Inflammatory macrophage treated with lipopolysaccharide for 1 hour (primary cell): ENCODE measurements at places on chromosomes 4 and X.

DNA sequence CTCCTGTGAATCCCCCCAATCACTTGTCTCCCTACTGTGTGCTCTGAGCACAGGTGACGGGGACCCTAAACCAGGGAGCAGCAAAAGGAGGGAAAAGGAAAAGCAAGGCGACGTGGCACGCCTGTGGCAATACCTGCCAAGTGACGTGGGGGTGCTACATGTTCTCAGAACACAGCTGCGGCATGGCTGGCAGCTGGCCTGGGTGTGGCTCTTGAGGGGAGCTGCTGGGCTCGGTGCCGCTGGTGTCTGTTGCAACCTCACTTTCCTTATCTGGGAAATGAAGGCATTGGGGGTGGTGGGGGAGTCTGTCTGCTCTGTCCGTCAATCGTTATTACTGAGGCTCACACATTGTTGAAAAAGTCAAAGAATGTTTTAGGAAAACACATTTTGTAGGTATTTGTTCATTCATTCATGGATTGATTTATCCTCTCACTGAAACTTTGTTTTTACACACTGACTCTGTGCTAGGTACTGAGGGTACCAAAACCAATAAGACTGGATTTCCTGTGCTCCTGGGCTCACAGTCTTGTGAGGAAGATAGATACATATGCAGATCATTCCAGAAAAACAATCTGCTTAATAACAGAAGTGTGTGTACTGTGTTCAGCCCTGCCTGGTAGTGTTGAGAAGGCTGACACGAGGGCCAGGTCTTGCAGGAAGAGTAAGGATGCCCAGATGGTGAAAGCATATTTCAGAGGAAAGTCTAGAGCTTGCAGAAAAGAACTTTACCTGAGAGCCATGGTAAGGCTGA is 217.6 kb downstream of the PTTG2 start:
- no peak for DNase-seq

DNA sequence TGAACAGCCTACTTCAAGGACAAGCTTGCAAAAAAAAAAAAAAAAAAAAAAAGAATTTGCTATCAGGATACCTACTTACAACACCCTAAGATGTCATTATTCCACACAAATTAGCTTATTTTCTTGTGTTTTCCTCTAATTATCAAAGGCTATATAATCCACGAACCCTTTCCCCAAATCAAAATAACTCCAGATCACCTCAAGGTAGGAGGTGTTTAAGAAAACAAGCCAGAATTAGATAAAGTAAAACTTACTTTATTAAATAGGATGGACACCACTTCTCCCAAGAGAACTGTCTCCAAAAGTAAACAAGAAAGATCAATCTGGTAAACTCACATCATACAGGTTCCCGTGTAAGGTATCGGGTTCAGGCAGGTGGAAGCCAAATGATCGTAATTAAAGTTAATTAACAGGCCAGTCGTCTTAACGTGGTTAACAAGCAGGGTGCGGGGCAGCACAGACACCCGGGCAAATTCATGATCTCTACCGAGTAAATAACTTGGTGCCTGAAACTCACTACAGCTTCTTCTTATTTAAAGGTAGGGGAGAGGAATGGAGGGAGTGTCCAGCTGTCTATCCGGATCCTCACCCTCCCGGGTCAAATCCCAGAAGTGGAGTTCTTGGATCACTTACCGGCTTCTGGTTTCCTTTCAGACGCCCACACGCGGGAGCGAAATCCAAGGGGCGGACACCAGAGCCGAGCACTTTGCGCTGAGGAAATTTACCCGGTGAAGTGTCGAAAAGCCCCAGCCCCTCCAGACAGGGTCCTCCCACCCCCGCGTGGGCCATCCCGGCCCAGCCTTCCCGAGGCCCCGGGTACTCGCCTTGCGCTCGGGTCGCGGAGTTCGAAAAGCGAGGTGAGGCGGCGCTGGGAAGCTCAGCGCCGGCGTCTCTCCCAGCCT is 708 bp downstream of the ARAP2 start:
- peak; percentile 94 for DNase-seq

- peak; percentile 60 for DNase-seq
These were observed 31.0 kb upstream of the SOD3 start for GRCh38 chr4:24764345-24764744.

- no peak for DNase-seq
These were observed 188.4 kb upstream of the CLNK start for GRCh38 chr4:10872833-10873517.

GRCh38 chrX:129762448-129762847 is 17.3 kb upstream of the SASH3 start:
- no peak for DNase-seq

DNA sequence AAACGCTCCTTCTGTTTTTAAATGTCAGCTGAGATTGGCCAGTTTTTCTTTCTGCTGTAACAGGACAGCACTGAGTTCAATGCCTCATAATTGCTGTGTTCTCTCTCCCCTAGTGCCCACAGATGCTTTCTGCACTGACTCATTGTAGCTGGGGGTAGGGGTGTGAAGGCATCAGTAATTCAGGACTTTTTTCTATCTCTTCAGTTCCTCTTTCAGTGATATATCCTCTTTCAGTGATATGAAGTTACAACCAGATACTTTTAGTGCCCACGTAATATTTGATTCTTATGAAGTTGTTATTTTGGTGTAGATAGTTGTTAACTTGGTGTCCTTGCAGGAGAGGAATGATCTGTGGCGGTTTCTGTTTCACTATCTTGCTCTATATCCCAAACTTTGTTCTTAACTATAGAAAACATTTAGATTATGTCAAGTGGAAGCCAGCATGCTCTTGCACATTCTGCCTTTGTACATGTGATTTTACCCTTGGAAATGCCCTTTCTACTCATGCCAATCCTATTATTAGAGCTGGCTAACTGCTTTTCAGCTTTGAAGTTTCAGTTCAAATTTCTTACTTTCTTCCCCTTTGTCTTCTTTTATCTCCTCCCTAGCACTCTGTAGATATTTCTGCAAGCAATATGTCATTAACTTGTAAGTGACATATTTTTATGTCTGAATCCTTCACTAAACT is 1258.4 kb downstream of the FAM133A start:
- no peak for DNase-seq

GRCh38 chr4:118034053-118034785 is at the start of gene NDST3:
TSS of gene NDST3 (plus strand) at chr4:118034486. CDS start at chr4:118053911, 19,425 bp downstream.
- peak; percentile 48 for DNase-seq

GRCh38 chrX:153102418-153102817 is 30.2 kb downstream of the PNMA6A start:
- DNase-seq: no peak

GRCh38 chr4:87732033-87732765 is 67.2 kb upstream of the IBSP start:
- DNase-seq: peak; percentile 92

DNA sequence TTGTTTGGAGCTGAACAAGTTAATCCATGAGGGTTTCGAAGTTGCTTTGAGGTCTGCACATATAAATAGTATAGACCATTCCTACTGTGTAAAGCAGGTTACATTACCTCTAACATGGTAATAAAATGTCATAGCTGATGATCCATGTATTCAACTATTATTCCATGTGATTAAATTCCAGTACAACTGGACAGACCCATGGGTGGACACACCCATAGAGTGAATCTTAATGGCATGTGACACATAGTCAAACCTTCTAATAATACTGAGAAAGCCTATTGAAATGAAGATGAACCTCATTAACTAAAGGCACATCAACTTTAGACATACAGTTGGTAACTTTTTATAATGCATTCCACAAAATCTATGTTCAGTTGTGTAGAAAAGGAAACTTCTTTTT is 28.5 kb downstream of the FHIP1A start:
- DNase-seq: no peak

DNA sequence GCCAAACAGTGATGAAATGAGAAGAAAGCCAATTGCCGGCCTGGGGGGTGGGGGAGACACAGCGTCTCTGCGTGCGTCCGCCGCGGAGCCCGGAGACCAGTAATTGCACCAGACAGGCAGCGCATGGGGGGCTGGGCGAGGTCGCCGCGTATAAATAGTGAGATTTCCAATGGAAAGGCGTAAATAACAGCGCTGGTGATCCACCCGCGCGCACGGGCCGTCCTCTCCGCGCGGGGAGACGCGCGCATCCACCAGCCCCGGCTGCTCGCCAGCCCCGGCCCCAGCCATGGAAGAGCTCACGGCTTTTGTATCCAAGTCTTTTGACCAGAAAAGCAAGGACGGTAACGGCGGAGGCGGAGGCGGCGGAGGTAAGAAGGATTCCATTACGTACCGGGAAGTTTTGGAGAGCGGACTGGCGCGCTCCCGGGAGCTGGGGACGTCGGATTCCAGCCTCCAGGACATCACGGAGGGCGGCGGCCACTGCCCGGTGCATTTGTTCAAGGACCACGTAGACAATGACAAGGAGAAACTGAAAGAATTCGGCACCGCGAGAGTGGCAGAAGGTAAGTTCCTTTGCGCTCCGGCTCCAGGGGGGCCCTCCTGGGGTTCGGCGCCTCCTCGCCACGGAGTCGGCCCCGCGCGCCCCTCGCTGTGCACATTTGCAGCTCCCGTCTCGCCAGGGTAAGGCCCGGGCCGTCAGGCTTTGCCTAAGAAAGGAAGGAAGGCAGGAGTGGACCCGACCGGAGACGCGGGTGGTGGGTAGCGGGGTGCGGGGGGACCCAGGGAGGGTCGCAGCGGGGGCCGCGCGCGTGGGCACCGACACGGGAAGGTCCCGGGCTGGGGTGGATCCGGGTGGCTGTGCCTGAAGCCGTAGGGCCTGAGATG is at the start of gene SHOX:
SHOX (plus strand) TSS at position 180 of the 885 bp plus-strand sequence; CDS start at position 287, 107 bp downstream.
- DNase-seq: no peak

DNA sequence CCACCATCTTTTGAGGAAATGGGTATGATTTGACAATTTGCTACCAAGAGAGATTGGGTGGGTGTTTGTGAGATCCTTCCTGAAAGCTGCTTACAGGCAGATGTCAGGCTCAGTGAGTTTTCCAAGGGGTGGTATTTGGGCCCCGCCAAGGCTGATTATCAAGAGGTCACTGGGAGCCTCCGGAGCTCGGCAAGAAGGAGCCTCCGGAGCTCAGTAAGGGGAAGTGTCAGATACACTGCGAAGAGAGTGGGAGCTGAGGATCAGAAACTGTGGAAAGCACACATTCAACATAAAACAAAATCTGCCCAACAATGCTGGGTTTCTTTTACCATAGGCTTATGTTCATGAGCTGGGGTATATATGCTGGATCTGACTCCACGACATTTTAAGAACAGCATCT is 714 bp downstream of the RTL3 start:
- DNase-seq: peak; percentile 45

GRCh38 chr4:156615066-156615531 is 356.5 kb downstream of the PDGFC start:
- no peak for DNase-seq

GRCh38 chrX:27391623-27392022 is 71.5 kb downstream of the PPP4R3C start:
- DNase-seq: no peak

GRCh38 chr4:73707269-73707875 is 33.0 kb upstream of the CXCL8 start:
- DNase-seq: no peak

DNA sequence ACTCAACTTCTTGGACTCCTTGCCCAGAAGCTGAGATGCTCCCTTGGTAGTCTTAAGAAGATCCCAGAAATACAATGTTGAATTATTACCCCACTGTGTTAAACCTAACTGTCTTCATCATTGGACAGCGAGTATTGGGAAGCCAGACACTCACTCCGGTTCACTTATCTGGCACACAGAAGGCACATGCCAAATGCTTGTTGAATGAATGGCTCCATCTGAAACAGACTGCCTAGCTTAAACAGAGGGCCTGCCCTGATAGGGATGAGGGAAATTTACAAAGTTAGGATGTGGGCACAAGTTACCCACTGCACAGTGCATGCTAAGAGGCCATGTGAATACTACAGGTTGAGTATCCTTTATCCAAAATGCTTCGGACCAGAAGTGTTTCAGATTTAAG is 79.3 kb downstream of the RASL11B start:
- DNase-seq: no peak

DNA sequence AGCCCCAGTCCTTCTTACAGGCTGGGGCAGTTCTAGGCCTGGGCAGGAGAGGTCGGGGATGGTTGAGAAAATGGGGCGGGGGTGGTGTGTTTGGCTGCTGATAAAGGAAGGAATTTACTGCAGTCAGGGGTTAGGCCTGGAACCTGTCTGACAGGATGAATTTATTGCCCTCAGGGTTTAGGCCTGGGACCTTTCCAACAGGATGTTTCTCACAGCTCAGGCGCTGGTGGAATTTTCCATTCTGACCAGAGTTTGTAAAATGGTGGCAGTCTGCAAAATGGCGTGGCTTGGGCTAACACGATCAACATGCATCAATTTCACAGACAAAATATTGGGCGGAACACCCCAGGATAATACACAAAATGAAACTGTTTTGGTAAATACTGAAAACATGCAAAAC is 83.5 kb upstream of the SPIN4 start:
- no peak for DNase-seq

DNA sequence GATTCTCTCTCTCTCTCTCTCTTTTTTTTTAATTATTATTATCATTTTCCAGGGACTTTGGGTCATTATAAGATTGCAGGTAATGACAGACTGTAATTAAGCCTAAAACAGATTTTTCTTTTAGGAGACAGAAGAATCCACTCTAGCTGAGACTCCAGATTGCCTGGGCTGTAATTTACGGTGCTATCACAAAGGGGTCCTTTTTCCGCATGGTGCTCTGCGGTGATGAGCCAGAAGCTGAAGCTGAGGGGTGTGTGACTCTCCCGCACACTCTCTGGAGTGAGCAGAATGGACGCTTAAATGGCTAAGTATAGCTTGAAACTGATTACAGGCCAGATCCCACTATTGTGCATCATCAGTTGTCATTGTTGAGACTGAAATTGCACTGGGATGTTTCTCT is 50.0 kb downstream of the LGI2 start:
- no peak for DNase-seq

GRCh38 chrX:138298268-138298667 is 413.2 kb downstream of the FGF13 start:
- no peak for DNase-seq

GRCh38 chr4:125739760-125740159 is 425.0 kb downstream of the FAT4 start:
- no peak for DNase-seq

- no peak for DNase-seq
These were observed 15.6 kb downstream of the RASL11B start for GRCh38 chr4:52877694-52878093.

- no peak for DNase-seq
These were observed 375.2 kb downstream of the UBE2NL start for GRCh38 chrX:144259054-144259453.

DNA sequence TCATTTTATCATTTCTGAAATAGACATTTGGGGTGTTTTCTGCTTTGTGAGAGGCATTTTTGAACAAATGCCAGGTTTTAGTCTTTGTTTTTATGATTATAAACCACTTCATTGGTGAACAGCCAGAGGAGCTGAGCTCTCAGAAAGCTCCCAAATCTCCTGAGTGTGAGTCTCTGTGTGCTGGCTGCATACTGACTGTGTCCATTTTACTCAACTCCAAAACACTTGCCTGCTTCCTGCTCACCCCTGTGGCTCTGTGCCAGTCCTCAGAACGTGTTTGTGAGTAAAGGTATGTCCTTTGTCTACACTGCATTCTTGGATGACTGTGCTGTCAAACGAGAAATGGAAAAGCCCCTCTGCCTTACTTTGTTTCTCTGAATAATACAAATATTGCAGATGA is 5.4 kb upstream of the LRAT start:
- DNase-seq: no peak
